Right renal pelvis (tissue), 4 donors: ENCODE measurements at places on chromosomes 1 and 21. TPM values are rescaled to one million over a fixed set of nuclear protein-coding genes. Genes with fewer than 3 reads are reported as not detected.

TNFRSF9 gene
- 0.11 TPM for polyA plus RNA-seq

DNA sequence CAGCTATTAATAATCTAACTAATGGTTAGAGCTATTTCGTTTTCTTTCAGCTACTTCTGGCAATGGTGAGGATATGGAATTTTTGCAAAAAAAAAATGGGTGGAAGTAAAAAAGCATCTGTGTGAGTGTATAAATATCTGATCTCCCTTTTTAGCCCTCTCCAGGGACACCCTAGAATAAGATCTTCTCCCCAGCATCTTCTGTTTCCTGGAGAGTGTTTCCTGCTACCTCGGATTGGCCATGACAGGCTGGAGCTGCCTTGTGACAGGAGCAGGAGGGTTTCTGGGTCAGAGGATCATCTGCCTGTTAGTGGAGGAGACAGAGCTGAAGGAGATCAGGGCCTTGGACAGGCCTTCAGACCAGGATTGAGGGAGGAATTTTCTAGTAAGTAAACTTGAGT lies 23.8 kb downstream of the HSD3B2 start:
- DNase-seq: no peak

DNA sequence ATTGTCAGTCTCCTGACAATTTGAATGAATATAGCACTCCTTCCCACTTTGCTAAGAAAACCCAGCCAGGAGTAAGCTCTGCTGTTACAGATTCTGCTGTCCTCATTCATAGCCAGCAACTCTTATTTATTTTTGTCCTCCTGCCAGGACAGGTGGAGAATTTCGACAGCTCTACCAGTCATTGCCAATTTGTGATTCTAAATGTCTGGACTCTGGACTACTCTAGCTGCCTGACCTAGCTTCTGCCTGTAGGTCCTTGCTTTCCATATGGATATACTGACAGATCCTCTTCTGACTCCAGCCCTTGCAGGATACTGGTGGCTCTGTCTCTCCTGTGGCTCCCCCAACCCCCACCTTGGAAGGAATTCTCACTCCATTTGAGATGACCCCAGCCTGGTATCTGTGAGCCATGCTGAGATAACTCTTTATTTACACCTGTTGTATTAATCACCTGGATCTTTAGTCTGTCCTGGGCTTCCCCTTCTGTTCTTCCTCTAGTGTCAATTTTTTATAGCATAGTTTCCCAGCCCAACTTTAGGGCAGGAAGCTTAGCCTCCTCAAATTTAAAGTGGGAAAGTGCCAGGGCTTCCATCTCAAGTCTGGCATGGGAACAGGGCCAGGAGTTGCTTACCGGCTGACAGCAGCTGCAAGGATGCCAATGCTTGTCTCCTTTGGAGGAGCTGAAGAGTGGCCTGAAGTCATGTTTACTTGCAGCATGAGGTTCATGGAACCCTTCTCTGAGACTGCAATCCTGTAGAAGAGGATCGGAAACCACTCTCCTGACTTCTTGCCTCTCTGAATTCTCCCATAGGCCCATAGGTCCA lies 6.7 kb downstream of the PM20D1 start:
- no peak for DNase-seq

SH2D1B gene
- polyA plus RNA-seq: 0.49 TPM

LRRC53 gene
- polyA plus RNA-seq: not detected

MPL gene
- 0.11 TPM for polyA plus RNA-seq

E2F2 gene
- 4.4 TPM for polyA plus RNA-seq

DNA sequence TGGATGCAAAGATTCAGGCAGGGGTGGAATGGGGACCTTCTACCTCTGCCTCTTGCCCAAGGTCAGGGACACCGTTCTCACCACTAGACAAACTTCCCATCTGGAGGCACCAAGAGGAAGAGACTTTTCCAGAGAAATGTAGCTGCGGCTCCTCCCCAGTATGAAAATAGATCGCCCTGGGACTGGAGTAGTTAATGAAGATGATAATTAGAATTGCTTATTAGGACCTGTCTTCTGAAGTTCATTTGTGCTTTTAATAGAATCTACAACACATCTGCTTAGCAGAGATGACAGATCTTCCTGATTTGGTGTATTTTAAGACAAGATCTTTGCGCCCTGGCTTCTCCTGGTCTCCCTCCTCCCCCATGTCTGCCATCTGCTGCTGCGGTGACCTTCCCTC lies 266.6 kb downstream of the KAZN start:
- no peak for DNase-seq

FCRL6 gene
- 0.25 TPM for polyA plus RNA-seq

DNA sequence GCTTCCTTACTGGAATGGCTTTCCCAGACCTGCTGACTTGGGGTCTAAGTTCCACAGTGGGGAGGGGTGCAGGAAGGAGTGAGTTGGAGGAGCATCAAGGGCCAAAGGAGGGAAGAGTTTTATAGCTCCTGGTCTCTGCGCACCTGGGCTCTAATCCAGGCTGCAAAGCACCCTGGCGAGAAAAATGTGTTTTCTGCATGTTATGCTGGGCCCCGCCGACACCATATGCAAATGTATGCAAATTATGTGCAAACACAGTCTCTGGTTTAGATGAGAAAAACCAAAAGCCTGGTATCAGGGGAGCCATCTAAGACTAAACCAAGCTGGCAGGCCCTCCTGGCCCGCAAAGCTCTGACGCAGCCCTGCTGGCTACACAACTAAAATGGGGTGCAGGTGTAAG lies 95.0 kb downstream of the VWA5B1 start:
- no peak for DNase-seq

DNA sequence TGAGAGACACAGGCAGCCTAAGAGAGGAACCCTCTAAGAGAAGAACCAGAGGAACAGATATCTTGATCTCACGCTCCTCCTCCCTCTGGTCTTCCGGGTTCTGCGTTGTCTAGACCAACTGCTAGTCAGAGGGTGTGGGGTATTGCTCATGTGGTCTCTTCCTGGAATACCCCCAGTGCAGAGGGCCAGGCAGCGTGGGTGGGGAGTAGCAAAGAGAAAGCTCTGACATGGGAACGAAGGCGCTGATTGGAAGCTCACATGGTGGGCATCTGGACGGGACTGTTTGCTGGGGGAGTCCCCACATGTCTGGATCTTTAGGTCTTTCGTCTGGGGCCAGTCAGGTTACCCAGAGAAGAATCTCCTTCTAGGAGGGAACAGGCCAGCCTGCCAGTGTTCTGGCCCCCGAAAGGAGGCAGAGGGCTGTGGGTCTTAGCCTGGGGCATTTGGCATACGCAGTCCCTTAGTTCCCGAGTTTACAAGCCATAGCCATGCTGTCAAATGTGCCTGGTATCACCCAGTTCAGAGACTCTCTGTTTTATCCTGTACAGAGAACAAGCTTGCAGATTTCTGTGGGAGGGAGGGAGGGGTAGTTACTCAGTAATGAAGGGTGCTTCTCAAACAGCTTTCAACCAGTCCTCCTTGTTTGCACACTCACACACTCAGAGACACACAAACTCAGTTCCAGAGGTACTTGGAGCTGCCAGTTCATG lies 18.3 kb upstream of the IL6R start:
- no peak for DNase-seq

DNA sequence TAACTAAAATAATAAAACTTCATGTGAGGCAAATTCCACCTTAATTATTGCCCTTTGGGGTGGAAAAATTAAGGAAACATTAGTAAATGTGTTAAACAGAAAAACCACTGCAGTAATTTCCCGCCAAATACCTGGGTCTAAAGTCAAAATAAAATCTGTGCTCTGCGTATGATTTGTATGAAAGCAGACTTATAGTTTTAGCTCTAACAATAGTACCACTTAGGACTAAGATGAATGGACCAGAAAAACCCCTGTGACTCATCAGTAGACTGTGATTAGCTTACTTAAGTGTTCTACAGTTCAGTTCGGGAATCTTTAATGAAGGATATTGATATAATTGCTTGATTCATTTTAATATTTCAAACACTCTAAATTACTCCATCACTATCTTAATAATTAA lies 23.3 kb upstream of the C1orf105 start:
- no peak for DNase-seq

ITLN1 gene
- polyA plus RNA-seq: 2.4 TPM
